Stimulated activated CD4-positive, alpha-beta T cell treated with anti-CD3 and anti-CD28 coated beads, Interleukin-2, amount 100 ng/mL, for 24 hours (primary cell): ENCODE measurements at places on chromosomes 2 and 18.

DNA sequence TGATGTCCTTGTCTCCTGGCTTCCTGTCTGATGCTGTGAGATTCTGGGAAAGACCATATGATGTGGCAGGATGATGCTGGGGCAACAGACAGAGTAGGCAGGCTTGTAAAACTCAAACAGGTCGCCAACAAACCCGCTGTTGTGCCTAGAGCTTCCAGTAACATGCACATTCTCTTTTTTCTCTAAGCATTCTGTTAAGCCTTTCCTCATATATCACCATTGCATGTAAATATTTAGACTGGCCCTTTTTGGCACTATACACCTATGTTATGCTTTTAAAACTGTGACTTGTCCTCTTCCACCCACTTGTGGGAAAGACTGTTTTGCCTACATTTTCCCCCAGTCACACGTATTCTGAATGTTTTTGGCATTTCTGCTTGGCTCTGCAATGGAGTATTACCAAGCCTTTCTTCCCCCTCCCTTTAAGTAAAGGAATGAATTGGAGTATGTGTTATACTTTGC, 250.4 kb upstream of the TANK start:
- no peak for DNase-seq

- no peak for DNase-seq
Measured at GRCh38 chr18:30920757-30921156, 121.8 kb downstream of the DSC3 start.

DNA sequence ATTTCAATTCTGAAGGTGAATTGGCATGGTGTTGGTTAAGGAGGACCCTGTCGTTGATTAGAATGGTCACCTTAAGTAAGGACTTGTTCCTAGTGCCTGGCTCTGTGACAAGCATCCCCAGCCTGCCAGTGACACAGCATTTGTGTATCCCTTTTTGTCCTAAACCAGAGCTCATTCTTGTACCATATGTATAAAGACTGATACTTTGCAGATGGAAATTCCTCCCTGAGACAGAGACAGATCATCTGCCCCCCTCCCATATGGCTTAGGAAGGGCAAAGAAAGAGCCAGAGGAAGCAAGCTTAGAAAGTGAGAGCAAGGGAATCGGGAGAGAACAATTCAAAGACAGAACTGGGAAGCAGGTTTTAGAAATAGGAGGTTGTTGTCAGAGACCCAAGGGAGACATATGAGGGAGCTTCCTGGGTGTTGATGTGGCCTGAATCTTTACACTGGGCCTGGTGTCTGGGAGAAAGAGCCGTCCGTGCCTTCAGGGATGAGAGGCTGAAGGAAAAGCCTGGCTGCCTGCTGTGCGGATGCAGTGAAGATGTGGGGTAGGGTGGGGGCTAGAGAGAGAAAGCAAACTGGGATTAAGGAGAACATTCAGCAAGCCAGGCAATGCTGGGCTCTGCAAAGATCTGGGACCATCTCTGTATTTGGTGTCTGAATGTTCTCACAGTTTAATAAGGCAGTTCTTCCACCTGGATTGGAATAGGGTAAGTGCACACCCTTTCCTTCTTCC, 13.2 kb upstream of the CHRNA1 start:
- DNase-seq: no peak

DNA sequence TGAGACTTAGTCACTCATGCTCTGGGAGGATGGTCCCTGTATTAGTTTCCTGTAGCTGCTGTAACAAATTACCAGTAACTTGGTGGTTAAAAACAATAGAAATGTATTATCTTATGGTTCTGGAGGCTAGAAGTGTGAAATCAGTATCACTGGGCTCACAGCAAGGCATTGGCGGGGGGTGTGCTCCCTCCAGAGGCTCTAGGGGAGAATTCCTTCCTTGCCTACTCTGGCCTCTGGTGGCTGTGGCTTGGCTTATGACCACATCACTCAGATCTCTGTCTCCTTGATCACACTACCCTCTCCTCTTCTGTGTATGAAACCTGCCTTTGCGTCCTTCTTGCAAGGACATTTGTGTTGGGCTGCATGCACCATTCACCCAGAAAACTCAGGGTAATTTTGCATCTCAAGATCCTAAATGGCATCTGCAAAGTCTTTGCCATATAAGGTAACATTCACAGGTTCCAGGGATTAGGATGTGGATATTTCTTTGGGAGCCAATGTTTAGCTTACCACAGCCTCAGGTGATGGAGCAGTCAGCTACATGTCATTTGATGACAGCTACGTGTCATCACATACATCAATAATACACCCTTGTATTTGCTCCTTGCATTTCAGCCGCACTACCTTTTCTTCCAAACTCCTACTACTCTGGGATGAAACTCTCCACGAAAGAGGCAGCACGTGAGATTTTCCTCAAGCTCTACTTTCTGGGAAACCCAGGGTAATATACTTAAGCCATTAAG, 49.6 kb upstream of the POU3F3 start:
- DNase-seq: no peak

- no peak for DNase-seq
Measured at GRCh38 chr2:198134293-198134955, 330.0 kb downstream of the PLCL1 start.
